Stimulated activated CD4-positive, alpha-beta T cell treated with anti-CD3 and anti-CD28 coated beads, Interleukin-15, amount 100 ng/mL, for 48 hours (primary cell): ENCODE measurements at places on chromosomes 13 and 19.

GRCh38 chr13:105341758-105342157, 1193.7 kb downstream of the EFNB2 start:
- DNase-seq = no peak

- DNase-seq = no peak
Measured at GRCh38 chr19:15635016-15635805, 5.5 kb upstream of the CYP4F3 start.

DNA sequence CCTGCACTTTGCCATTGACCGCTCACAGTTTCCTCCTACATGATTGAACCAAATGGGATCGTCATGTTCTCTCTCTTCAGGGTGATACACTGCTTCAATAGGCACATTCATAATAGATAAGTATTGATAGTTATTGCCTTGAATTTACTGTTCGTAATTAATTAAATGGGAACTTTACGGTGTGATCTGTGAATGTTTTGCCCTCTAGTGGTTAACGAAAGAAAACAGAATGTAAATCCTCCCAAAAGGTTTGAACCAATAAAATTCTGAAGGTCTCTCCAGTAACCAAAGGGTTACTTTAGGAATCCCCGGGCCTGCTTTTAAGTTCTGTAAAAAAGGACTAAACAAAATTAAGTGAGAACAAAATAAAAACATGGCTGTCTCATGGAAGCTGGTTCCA, 389.3 kb downstream of the DACH1 start:
- DNase-seq = no peak

DNA sequence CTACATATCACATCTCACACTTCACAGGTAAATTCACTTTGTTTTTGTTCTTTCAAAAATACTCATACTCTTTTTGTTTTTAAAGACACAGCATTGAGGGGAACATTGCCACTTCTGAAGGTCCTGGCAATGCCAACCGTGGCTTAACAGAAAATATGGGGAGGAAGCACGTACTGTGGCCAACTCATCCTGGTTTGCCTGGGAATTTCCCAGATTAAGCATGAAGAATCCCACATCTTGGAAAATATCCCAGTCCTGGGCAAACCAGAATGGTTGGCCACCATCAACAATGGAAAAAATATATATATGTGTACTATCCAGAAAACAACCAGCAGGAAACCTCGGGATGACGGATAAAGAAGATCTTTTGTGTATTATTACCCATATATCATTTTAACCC, 1032.2 kb upstream of the SLC10A2 start:
- DNase-seq = no peak

DNA sequence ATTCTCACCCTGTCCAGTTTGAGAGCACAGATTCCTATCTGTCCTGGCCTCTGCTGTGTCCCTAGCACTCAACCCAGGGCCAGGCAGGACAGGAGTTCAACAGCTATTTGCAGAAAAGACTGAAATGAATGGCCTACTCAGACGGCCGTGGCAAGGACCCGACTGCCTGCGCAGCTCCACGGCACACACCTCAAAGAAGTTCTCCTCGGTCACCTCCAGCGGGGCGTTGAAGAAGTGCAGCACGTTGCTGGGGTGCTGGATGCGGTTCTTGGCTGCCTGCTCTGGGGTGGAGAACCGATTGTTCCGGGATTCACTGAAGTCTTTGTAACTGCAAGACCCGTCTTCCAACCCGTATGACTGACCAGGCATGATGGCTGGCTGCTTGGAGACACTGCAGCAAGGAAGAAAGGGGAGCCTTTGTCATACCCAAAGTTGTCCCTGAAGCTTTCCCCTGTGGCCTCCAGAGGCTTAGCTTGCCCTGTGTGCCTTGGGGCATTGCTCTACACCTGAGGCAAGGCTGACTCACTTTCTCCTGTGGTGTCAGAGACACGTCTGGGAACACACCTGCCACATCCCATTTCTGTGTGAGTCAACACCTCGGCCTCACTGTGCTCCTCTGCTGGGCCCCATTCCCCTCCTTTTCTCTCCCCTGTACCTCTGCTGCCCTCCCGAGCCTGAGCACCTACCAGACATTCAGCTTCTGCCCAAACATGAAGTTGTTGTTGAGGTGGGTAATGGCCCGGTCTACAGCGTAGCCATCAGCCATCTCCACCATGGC, 6.8 kb upstream of the ECH1 start:
- peak; percentile 62 for DNase-seq

DNA sequence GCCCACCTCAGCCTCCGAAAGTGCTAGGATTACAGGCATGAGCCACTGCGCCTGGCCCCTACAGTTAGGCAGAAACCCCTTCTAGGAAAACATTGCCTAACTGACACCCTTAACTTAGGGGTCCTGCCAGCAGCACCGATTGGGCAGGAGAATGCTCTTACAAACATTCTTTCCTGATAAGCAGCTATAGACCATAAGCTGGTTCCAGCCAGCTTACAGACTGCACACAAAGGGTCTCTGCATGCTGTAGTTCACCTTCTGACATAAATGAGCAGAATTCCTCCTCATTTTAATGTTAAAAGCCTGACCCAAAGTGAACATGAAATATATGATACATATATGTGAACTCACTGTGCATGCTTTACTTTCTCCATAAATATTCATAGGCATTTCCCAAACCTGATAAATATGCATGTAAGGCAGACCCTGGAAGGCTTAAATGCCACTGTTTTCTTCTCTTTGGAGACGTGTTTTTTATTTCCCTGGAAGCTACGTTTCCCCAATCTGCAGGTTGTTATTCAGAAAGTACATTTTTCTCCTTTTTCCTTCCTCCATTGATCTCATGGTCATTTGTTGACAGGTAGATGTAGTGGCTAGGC, 48.5 kb upstream of the KL start:
- no peak for DNase-seq

DNA sequence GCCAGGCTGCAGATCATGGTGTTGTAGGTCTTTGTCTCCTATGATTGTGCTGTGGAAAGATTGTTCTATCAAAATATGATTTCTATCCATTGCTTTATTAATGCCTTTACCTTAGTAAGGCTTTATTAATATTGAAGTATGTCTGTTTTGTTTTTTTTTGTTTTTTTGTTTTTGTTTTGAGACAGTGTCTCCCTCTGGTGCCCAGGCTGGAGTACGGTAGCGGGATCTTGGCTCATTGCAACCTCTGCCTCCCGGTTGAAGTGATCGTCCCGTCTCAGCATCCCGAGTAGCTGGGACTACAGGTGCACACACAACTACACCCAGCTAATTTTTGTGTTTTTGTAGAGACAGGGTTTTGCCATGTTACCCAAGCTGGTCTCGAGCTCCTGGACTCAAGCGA, 7.7 kb downstream of the IRGC start:
- no peak for DNase-seq

DNA sequence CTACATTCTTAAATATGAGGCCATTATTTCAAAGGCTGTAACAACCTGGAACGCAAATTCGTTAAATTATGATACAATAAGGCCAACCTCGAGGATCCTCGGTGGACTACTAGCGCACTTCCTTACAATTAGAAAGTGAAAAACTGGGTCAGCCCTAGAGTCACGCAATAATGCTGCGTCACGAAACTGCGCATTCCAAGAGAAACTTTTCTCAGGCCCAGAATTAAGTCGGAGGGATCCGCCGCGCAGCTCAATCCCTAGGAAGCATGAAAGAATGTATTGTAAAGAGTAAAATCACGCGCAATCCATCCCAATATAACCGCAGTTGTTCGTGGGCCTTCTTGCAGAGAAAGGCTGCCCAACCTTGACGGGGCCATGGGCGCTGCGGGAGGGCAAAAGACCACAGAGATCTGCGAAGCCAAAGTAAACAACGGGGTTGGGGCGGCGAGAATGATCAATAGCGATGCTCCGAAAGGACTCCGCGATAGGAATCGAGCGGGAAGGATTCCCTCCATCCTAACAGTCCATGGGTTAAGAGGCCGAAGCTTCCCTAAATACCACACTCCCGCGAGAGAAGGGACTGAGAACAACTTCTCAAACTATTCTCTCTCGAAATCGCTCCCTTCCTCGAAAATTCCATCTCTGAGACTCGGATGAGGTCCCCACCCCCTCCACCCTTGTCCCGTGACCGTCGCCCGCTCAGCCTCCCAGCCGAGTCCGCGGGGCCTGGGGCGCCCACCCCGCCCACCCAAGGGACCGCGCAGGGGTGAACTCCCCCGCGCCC, 564 bp downstream of the SPART start:
- DNase-seq = no peak

- no peak for DNase-seq
Measured at GRCh38 chr19:45391346-45391745, 13.5 kb downstream of the PPP1R13L start.

- no peak for DNase-seq
Measured at GRCh38 chr13:85590231-85590931, 208.8 kb downstream of the SLITRK6 start.

DNA sequence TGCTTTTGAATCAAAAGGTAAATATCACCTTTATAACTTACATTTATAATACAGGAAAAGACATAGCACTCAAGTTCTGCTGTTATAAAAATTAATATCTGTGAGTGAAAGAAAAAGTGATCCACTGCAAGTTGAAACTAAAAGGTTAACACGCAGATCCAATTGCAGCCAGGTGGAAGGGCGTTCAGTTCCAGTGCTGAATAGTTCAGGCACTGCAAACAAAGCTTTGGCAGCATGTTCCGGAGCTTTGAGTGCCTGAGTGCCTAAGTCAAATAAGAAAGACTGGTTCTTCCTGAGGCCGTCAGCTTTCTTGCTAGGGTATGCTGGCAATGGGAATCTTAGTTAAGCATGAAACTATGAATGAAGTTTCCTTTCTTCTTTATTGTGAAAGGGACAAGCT, 200.3 kb downstream of the LMO7 start:
- no peak for DNase-seq

- DNase-seq = no peak
Measured at GRCh38 chr19:1042689-1043511, 3.0 kb downstream of the ABCA7 start.

DNA sequence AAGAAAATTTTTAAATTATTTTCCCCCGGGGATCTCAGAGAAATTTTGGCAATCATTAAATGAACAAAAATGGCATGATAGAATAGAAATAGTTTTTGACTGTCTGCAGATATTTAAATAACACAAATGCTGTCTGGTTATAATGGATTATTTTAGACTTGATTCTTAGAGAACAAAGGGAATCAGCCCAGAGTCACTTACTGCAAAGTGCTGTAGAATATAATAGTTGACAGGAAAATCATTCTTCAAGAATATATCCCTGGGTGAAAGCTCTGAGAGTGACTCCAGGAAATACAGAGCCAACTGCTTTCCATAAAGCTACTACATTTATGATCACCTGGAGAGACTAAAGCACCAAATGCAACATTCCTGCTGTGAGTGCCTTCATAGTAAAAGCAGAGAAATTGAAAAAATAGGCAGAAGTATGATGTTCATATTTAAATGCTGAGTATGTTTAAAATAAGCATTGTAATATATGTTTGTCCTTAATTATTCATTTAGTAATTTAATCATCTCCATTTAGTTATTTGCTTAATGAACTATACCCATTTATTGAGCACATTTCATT, 1765.8 kb downstream of the SLITRK1 start:
- no peak for DNase-seq

GRCh38 chr19:17790059-17790780, 4.7 kb upstream of the B3GNT3 start:
- no peak for DNase-seq

DNA sequence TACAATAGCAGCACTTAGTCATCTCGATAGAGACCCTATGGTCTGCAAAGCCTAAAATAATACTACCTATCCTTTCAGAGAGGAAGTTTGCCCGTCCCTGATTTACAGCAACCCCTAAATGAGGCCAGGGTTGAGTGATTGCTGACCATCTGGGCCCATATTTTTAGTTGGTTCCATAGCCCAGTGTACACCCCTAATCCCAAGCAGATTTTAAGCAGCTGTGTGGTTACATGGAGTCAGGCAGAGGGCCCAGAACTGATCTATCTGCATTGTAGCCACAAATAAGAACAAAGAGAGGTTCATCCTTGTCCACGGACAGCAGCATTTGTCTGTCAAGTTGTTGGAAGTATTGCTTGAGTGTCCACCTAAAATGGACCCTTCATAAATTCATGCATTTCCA, 148.2 kb downstream of the DCT start:
- DNase-seq = no peak

DNA sequence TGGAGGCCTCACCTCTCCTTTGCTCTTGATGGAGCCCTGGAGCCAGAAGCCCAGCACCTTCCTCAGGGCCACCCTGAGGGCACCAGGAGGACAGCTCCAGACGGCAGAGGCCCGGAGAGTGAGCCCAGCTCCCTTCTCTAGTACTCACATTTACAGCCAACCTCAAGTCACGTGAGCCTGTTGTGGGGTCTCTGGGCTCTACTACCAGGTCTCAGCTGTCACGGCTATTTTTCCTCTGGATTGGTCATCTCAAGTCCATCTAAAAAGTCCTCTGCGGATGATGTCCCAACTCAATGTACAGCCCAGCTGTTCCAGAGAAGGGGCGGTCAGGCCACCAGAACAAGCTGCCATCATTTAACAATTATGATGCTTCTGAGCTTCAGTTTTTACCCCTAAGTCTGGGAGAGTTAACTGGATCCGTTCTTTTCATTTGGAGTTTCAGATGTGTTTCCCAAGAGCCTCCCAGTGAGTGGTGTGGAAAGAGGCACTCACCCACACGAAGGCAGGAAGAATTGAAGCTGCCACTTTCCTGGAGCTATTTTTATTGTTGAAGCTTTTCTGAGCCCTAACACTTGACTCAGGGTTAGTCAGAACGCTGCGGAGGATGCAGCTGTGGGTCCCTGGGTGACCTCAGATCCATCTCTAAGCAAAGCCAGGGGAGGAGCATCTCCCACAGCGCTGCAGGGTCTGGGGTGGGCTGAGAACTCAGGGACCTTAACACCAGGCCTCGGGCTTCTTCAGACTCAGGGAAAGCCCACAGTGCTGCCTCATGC, 143.5 kb upstream of the UBL3 start:
- no peak for DNase-seq

DNA sequence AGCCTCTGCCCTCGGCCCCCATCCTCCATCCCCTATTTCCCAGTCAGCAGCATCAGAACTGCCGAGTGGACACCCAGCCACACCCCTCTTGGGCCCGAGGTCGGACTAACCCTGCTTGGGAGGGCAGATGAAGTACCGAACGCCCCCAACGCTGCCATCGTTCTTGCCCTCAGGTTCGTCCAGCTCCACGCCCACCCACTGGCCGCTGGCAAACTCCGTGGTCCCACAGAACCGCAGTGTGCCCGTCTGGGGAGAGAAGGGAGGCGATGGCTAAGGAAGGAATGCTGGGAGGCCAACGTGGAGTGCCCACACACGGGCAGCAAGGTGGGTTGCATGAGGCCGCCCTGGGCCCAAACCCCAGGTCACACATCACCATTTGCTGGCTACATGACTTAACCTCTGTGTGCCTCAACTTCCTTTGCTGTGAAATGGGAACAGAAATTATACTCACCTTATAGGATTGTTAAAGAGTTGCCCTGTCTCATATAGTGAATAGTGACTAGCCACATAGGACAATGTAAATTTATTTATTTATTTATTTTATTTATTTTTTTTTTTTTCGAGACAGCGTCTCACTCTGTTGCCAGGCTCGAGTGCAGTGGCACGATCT, 5.2 kb upstream of the ALKBH6 start:
- no peak for DNase-seq

DNA sequence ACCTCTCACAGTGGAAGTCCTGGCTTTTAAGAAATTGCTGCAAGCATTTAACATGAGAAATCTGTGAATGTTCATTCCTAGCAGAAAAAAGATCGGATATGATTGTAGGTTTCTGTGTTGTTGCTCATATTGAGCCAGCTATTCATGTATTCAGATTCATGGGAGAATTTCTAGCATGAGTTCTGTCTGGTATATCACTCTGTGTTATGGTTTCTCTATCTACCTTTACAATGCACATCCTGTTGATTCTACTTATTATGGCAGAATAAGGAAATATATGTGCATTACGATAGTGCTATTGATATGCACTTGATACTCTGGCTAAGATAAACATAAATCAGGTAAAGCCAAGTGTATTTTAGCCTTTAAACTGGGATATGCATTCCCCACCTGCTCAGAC, 138.2 kb downstream of the KCNRG start:
- no peak for DNase-seq
